GM10248 (cell line): ENCODE measurements at places on chromosomes 1 and 21.

DNA sequence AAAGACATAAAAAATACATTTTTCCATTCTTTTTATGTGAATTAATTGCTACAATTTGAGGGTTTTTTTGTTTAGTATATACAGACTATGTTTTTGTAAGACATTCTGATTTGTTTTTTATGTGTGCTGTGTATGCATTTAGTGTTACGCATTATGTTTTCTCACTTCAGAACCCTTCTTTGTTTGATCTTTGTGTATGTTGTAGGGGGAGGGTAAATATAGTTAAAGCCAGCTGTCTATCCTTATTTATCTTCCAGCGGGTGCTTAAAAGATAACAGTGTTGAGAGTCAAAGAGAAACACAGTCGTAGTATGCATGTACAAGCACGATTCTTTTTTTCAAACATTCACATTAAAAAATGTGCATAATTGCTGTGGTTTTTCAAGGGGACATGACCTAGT is 97.5 kb upstream of the KIAA1614 start:
- DNase-seq, result no peak

- peak; percentile 39 for DNase-seq
Observed at GRCh38 chr1:152623203-152623844, 421 bp upstream of the LCE3A start.

GRCh38 chr21:44987301-44987885 is 47.6 kb downstream of the SLX9 start:
- no peak for DNase-seq

GRCh38 chr1:169889871-169890270 is 3.8 kb downstream of the SCYL3 start:
- no peak for DNase-seq

- DNase-seq, result no peak
Observed at GRCh38 chr1:41499591-41499990, 15.1 kb upstream of the EDN2 start.

- no peak for DNase-seq
Observed at GRCh38 chr21:40723317-40723716, 123.6 kb downstream of the DSCAM start.

DNA sequence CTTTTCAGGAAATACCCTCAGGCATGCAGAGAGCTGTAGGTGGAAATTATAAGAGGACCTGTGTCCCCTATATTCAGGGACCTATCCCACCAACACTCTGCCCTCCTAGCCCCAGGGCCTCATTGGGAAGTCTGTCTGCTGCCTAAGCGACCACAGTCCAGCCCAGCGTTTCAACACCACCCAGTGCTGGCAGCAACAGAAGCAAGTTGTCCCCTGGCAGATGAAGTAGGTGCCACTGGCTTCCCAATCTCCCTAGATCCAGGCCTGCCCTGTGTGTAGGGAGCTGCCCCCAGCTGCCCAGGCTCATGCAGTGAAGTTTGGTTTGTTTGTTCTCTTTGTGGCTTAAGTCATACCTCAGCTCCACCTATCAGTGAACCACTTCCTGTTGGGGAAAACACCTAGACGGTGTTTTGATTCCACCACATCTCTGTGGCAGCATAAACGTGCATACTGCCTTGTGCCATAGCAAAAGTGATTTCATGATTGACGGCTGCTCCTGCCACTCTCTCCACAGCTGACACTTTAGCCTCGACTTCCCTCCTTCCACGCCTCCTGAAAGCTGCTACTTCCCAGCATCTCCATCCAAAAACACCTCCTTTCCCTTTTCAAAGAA is 8.1 kb upstream of the LEFTY1 start:
- DNase-seq, result peak; percentile 93

GRCh38 chr1:98467586-98467985 is 193.9 kb upstream of the SNX7 start:
- no peak for DNase-seq

- no peak for DNase-seq
Observed at GRCh38 chr1:22591576-22591975, 28.3 kb downstream of the EPHA8 start.

DNA sequence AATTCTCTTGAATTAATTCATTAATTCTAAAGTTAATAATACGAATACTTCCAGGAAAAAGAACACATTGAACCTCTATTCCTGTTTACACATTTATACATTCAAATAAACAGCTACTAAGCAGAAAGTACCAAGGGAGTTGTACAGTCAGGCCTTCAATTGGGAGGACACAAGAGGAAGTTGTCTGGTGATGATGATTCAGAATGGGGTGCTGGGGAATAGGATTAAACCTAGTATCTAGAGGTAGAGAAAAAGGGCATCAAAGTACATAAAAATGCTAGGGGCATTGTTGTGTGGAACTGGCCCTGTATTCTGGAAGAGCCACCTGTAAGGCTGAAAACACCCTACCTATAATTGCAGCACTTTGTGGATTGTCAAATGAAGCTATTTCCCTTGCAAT is 71.7 kb upstream of the MROH9 start:
- DNase-seq, result no peak

GRCh38 chr1:193657552-193657951 is 471.1 kb upstream of the B3GALT2 start:
- DNase-seq, result no peak

- DNase-seq, result no peak
Observed at GRCh38 chr21:38777531-38777930, 28.2 kb upstream of the ETS2 start.

- no peak for DNase-seq
Observed at GRCh38 chr1:52234014-52234413, 92.1 kb downstream of the ZFYVE9 start.

GRCh38 chr1:35539824-35540261 is 17.4 kb downstream of the KIAA0319L start:
- no peak for DNase-seq

- DNase-seq, result peak; percentile 53
Observed at GRCh38 chr1:89670163-89670562, 37.2 kb downstream of the LRRC8C start.

DNA sequence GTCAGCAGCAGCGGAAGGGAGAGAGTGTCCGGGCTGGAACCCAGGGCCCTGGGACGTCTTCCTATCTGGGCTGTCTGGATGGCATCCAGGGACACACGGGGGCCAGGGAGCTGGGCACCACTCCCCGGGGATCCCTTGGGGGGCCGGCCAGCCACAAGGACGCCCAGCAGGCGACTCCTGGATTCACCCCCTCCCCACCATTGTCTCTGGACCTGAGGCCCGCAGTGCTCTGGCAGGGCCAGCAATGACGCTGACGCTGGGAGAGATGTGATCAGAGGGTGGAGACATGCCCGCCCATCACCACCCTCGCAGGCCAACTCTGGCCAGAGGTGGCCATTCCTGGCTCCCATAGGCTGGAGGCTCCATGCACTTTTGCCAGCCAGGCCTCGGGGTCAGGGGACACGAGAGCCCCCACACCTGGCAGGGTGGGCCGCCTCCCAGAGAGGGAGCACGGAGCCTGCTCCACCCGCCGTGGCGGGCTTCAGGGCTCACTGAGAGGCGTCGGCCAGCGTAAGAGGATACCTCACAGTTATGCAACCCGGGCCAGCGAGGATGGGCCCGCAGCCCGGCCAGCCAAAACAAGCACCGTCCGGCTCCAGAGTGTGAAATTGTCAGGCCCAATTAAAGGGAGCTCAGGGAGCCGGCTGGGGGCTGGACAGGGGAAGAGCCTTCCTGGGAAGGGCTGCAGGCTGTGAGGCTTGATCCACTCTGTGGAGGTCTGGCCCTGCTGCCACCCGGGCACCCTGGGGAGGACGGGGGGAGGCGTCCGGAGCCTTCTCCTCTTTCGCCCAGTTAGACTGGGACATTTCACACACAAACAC is 10.3 kb downstream of the ACTRT2 start:
- no peak for DNase-seq

DNA sequence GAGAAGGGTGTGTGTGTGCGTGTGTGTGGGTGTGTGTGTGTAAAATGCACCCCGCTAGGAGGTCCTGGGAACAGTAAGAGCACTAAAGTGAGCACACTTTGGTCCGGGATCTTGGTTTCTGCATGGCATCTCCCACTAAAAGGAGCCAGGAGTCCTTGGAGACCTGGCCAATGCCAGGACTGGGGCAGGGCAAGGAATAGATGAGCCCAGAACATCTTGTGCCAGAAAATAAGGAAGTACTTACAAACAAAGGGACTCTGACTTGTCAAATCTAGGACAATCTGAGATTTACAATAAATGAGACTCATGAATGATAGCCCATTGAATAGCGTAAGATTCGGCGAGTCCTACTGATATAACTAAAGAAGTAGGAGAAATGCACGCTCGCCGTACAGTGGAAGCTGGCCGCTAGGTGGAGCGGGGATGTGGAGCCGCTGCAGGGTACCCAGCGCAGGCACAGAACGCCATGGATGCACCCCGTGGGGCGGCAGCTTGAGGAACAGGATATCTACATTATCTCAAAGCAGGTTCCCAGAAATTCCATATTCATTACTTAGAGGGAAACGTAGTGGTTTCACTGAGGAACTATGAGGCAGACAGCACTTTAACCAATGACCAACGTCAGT is 7.1 kb downstream of the SLC37A1 start:
- DNase-seq, result no peak

GRCh38 chr1:83515578-83516154 is 483.3 kb downstream of the TTLL7 start:
- DNase-seq, result no peak

DNA sequence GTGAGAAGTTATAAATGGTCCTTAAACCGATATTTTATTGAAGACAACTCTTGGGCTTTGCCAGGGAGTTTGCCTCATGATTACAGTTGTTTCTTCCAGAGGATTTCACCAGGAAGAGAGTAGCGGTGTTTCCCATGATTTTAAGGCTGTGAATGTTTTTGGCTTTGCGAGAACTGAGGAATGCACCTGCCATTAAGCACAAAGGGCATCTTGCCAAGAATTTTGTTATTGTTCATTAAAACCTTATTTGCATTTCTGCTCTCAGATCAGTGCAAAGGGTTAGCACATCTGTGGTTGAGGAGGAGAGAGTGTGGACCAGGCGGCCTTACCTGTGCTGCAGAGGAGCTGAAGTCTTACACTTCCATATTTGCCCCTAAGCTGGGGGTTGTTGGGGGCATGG is 13.8 kb downstream of the CNIH3 start:
- DNase-seq, result no peak
